ENCODE measurements at places on chromosomes 12 and 14.

DNA sequence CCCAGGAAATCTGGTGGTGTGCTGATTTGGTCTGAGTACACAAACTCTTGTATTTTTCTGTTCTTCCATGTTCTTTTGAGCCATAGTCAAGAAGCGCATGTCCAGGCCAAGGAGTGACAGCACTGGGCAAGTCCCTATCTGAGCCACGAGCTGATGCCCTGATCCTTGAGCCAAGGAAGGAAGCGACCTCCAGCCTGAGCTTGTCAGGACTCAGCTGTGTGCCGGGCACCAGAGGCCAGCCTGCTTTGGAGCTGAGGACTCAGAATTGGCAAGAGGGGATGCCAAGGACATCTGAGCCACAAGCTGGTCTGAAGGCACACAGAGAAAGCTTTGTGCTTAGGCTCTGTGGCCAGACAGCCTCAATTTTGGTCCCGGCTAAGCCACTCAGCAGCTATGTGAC is 52.6 kb downstream of the GALNT16 start:
- no peak for DNase-seq

- no peak for DNase-seq
Observed at GRCh38 chr12:52615208-52615868, 3.0 kb downstream of the KRT73 start.

DNA sequence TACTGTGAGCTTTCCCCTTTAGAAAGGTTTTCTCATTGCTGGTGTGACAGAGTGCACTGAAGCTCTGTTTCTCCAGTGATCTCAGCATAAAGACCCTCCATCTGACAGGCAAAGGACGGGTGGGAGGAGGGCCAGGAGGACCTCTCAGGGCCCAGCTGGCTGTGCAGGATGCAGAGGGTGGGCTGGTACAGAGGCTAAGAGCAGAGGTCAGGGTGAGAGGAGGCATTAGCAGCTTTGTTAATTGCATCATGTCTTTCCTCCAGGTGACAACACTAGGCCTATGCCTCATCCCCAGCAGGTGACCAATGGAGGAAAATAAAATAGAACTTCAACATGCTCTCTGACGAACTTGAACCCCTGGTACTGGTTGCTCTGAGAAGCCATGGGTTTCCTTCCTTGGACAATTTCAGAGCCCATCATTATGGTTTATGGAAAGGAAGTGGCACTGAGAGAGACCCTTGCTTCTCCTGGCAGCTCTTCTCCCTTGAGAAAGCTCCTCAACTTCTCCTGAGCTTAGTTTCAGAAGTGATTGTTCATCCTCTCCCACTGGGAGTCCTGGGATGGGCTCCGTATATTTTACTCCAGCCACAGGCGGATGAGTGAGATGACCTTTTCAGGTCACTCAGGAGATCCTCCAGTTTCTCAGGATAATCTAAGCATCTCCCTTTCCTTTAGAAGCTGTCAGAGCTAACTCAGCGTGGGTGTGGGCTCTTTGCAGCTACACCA is 45.8 kb upstream of the ATP23 start:
- no peak for DNase-seq

DNA sequence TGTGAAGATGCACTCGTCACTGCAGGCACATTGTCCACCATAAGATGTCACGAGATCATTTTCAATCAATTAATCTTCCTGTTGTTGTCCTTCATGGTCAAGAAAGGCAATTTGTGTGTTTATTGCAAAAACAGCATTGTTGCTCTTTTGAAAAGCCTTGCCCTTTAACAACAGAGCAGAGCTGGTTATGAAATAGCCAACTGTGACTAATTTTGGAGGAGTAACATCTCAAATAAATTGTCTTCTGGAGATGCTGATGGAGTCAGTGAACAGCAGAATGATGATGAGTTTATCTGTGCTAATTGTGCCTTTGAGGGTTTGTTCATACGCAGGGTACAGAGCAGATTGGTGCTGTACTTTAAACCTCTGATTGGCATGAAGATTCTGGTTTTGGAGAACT is 88.3 kb upstream of the E2F7 start:
- no peak for DNase-seq

DNA sequence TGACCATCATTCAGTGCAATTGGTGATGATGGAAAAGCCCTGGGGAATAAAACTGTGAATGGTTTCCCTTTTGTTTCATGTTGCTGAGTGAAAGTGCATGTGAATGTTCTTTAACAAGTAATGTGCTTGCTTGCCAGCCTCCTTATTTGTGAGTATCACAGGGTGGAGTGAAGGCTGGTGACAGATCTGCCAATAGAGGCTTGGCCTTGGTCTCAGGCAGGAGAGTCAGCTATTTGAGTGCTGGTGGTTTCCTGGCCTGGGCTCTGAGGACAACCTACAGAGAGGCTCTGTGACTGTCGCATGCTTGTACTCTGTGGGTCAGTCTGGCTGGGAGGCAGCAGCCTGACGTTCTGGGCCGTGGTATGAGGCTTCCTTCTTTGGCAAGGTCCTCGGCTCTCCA is 20.7 kb downstream of the KRT85 start:
- DNase-seq, result no peak

DNA sequence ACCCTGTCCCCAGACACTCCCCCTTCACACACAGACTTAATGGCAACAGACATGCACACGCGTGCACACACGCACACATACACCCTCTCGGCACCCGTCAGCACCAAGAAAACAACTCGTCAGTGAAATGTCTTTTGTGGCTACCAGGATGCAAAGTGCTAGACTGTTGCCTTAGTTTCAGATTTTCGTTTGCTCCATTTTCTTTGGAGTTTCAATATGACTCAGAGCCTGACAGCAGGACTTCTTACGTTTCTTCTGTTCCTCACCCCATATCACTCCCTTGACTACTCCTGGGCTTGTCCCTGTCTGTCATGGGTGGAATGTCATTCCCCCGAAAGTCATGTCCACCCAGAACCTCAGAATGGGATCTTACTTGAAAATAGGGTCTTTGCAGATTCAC is 182.9 kb downstream of the GLT1D1 start:
- no peak for DNase-seq

GRCh38 chr12:62263966-62264365 is 3.8 kb downstream of the USP15 start:
- no peak for DNase-seq

DNA sequence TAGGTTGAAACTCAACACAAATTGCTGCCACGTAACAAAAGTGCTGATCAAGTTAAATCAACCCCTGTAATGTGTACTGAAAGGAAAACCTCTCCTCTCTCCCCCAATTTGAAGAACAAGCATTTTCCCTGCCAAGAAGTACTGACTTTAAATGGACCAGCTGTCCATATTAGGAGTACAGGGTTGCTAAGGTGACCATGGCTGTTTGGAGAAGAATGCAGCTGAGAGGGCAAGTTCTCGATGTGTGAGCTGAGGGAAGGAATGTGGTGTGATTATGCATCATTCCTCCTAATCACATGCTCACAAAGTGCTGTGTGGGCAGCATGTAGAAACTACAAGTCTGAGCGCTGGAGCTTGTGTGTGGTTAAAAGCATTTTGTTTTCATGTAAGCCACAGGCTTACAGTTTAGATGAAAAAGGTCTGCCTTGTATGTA is 50.9 kb upstream of the CCT2 start:
- DNase-seq, result no peak

DNA sequence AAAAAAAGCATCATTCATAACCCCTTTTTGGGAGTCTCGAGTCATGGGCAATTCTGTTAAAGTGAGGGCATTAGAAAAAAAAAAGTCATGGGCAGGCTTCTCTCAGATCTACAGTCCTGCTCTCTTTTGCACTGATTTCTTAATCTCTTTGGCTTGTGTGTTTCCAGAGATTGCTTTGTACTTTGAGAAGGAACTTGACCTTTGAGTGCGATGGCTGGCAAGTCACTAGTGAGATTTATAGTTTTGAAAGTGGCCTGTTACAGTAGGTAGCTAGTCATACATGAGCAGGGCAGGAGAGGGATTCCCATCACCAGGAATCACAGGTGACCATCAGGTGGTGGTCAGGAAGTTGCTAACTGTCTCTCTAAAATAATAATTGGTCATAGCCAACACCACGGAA is 119.6 kb downstream of the KCNMB4 start:
- DNase-seq, result no peak

DNA sequence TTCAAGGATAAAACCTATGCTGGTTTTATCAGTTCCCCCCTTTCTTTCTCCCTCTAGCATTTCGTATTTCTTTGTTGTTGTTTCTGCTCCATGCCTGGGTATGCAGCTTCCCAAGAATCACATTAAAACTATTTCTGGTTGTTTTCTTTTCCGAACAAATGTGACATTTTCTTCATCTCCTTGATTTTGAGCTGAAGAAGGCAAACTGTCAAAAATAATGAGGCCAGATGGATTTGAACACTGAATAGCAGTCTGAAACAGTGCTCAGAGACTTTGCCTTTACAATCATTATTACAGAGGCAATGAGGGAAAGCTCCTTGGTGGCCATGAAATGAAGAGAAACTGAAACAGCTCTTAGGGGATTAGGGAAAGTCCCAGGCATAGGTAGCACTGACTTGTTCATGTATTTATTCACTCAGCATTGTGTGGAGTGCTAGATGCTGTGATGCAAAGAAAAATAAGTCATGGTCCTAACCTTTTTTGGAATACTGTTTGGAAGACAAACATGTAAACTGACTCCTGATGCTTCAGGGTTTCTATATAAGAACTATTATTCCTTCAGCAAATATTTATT is 319.5 kb downstream of the FUT8 start:
- DNase-seq, result no peak

DNA sequence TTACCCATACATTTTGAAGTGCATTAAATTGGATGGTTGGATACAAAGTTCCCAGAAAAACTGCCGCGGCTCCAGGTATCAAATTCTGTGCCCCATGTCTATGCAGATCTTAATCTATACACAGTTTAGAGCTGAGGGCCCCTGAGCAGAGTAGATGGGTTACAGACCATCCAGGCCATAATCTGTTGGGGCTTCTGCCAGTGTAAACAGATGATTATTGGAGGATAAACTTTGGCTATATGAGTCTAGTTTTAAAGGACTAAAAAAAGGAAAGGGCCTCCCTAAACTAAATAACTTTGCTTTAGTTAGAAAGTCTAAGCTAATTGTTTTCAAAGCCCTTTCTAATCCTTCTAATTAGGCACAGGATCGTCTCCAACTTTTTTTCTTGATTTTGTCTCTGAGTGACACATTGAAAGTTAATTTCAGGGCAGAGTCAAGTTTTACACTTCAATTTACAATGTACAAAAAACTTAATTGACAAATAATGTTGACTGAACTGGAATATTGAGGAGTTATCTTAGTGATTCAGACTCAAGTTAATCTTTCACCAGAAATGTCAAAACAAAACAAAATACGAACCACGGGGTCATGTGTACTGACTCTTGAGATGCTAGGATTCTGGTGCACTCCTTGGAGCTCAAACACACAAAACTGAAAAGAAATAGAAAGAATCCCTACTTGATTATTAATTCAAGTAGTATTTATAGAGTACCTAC is 133.9 kb upstream of the SCAF11 start:
- no peak for DNase-seq

DNA sequence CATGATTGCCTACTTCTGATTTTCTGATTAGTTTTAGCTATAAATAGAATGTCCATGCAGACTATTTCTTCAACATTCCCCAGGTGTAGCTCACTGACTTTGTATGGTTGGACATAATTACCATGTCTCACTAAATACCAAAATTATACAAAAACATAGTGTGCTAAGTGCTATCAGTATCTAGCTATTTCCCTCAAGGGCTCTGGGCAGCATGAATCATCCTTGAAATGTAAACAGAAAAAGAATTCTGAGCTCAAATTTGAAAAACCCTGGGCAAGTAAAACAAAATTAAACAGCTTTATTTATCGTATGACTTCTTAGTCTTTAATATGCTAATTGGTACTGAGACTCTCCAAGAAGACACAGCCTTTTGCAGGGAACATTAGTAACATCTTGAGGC is 82.9 kb downstream of the SPATA7 start:
- DNase-seq, result no peak

DNA sequence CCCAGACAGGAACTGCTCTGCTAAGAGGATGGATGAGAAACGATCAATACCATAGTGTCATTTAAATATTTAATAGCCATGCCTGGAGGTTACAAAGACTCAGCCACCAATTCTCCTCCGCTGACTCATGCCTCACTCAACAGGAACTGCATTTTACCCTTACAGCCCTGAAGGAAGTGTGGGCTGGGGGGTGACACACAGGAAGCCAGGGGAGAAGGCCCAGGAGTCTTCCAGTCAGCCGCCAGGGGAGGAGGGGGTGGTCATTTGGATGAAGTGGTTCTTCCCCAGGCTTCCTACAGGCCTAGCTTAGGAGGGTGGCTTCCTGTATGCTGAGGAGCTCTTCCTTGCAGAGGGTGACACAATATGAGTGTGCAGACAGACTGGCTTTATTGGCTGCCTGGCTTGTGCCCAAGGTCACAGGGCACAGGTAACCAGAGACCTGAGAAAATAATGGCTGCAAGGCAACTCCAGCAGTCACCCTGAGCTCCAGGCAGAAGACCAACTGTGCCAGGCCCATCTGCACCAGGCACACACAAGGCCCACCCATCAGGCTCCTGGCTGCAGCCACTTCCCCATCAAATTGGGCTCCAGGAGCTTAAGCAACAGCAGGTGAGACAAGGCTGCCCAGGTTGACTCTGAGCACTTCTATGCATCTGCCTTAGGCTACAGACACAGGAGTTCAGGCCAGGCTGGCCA is 30.6 kb upstream of the RPLP0 start:
- DNase-seq, result no peak

- DNase-seq, result no peak
Observed at GRCh38 chr14:68768316-68768715, 24.6 kb downstream of the ZFP36L1 start.

GRCh38 chr14:65290830-65291229 is 121.7 kb upstream of the FUT8 start:
- DNase-seq, result no peak

GRCh38 chr12:5458229-5459050 is 26.5 kb downstream of the NTF3 start:
- DNase-seq, result no peak

- DNase-seq, result no peak
Observed at GRCh38 chr14:70208380-70208779, 19.6 kb upstream of the SLC8A3 start.

DNA sequence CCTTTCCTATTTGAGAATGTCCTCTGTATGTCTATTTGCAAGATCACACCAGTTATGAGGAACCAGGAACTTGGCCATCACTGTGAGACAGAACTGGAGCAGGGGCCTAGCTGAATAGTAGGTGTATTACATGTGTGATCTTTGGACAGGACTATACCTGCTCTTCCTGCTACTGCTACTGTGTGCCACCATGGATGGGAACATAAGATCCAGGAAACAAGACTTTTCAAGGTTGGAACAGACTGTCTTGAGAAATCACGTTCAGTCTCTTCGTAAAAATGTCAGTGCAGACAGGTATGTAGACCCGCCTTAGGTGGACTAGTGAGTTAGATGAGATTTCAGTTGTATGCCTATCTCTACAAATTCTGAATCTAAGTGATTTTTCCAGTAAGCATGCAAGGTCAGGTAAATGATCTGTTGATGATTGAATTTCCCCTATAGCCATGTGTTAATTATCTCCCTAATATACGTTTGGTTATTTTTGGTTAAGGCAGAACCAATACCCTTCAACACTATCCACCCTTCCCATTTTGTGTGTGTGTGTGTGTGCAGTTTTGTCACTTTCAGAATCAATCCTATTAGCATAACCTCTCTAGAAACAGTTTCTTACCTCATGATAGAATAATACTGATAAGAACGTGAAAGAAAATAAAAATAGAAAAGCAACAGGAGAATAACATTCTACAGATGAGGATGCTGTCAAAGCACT is 7.1 kb downstream of the A2M start:
- no peak for DNase-seq
